ENCODE measurements at places on chromosomes 5 and 9.
A peak's percentile ranks its signal among the peaks of the same experiment; 100 is the strongest.

DNA sequence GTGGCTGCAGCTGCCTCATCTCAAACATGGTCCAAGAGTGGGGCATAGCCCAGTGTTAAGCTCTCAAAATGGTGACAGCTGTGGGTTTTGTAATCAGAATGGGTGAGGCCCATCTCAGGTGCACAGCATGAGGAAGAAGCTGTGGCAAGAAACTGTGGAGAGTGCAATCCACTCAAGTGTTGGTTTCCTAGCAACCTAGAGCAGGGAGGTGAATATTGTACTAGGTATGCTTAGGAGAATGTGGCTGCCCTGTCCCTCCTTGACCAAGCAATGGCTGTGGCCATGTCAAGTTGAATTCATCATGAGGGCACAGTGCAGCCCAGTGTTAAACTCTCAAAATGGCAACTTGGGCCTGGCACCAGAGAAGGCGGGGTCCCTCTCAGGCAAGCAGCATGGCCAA lies 160.5 kb upstream of the KCNN2 start:
- DNase-seq, result no peak

- DNase-seq, result no peak
Observed at GRCh38 chr5:1310118-1310517, 15.2 kb upstream of the TERT start.

DNA sequence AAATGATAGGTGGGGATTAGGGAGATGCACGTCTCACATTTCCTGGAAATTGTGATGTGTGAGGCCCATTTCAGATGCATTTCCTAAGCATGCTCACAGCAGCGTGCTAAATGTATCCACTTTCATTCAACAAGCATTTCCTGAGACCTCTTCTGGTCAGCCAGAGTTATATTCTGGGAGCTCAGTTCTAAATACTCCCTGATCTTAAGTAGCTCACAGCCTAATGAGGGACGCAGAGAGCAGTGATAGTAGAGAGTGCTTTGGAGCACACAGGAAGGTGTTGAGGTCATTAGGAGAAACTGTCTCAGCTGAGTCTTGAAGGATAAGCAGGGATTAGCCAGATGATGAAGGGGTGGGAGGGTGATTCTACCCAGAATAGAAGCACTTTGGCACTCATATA lies 46.2 kb upstream of the FSD1L start:
- DNase-seq, result peak; percentile 71

DNA sequence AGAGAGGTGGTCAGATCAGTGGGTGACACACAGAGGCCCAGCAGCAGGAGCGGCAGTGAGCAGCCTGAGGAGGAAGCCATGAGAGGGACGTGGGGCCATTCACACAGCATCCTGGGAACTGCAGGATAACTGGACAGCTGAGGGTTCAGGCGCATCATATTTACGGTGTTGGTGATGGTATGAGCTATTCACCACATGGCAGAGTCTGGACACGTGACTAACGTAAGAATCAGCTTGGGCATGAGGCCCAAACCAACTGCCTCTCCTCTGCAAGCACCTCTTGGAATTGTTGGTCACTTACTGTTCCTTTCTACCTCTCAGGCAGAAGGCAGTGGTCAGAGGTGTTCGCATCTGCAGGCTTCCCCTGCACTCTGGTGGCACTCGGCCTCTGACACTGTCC lies 141.1 kb downstream of the ENTREP1 start:
- peak; percentile 14 for DNase-seq

- no peak for DNase-seq
Observed at GRCh38 chr5:104088876-104089778, 526.5 kb upstream of the NUDT12 start.

DNA sequence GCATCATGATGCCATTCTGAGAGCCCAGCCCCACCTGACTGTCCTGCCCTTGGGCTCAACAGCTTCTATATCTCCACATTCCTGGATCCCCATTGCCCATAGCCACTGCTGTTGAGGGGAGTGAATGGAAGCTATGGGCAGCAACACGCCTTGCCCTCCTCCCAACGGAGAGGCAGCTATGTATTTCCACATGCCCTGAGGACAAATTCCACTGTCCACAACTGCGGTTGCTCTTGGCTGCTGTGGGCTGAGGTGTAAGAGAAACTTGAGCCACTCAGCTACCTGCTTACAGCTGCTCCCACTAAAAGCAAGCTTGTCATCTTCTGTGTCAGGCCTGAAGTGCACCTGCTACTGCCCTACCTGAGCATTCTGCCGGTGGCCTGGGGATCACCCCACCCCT lies 222.9 kb downstream of the PSAT1 start:
- DNase-seq, result no peak

GRCh38 chr5:176743136-176743861 lies 67.1 kb upstream of the UNC5A start:
- no peak for DNase-seq

- no peak for DNase-seq
Observed at GRCh38 chr5:43245724-43246385, 53.8 kb downstream of the NIM1K start.

DNA sequence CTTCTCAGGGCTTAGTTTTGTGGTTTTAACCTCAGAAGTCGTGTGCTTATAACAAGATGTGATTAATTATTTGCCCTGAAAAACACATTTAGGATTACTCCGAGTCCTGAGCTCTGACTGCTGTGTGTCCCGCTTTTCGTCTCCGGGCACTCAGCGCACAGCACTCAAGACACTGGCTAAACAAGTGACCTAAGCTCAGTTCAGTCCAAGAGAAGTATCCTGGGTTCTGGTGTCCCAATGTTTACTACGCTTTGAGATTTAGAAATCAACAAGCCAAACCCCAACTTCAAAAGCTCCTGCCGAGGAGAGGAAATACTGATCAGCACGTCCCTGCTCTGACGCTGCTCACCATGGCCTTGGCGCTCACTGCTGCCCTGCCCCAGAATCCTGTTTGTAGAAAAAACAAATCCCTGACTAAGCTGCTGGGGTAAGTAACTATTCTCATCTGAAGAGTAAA lies 53.2 kb downstream of the IPPK start:
- no peak for DNase-seq

DNA sequence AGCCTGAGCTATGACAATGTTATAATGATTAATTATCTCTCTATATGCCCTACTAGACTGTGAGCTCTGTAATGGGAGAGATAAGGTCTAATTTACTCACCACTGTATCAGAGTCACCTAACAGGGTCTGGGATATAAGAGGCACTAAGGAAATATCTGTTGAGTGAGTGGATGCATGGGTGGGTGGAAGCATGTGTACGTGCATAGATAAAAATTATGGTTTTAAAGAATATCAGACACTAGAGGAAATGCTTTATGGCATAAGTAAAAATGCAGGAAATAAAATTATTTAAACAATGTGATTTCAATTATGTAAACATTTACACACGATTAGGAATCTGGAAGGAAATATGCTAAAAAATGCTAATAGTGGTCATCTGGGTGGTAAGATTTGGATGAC lies 137.8 kb downstream of the SPOCK1 start:
- peak; percentile 66 for DNase-seq

- no peak for DNase-seq
Observed at GRCh38 chr5:154349626-154350264, 96.1 kb upstream of the SAP30L start.

- no peak for DNase-seq
Observed at GRCh38 chr9:1327467-1327866, 277.3 kb downstream of the DMRT2 start.

DNA sequence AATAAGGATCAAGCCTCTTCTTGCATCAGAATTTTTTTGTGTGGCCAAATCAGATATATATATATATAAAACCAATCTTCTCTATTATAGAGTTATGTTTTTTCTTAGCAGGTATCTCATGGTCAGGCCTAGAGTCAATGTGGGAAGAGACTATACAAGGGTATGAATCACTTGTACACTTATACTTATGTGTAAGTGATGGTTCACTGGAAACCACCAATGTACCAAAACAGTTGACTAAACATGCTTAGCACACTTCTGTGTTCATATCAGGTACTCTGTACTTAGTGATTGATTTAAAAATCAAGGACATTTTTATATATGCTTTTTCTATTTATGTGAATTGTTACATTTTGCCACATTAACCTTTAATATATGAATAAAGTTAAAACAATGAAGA lies 92.6 kb downstream of the CWC27 start:
- DNase-seq, result no peak

DNA sequence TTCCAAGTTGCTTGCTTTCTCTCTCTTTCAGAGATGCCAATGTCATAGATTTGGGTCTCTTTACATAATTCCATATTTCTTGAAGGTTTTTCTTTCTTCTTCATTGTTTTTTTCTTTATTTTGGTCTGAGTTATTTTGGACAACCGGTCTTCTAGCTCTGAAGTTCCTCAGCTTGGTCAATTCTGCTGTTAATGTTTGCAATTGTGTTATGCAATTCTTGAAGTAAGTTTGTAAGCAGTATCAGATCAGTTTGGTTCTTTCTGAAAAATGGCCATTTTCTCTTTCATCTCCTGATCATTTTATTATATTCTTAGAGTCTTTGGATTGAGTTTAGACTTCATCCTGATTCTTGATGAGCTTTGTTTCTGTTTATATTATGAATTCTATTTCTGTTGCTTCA lies 16.4 kb upstream of the PRDM9 start:
- DNase-seq, result no peak

GRCh38 chr5:176296-176823 lies 14.9 kb upstream of the LRRC14B start:
- no peak for DNase-seq

- peak; percentile 56 for DNase-seq
Observed at GRCh38 chr5:149455889-149456409, 76.9 kb upstream of the IL17B start.

DNA sequence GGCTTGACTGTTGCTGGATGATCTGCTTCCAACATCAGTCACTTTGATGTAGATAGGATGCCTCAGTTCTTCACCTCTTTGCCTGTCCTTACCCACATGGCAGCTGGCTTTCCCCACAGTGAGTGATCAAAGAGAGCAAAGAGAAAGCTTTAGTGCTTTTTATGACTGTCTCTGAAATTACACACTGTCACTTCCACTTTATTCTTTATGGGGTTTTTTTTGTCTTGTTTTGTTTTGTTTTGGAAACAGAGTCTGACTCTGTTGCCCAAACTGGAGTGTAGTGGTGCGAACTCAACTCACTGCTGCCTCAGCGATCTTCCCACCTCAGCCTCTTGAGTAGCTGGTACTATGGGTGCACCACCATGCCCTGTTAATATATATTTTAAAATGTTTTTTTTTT lies 32.4 kb upstream of the C5orf24 start:
- no peak for DNase-seq

DNA sequence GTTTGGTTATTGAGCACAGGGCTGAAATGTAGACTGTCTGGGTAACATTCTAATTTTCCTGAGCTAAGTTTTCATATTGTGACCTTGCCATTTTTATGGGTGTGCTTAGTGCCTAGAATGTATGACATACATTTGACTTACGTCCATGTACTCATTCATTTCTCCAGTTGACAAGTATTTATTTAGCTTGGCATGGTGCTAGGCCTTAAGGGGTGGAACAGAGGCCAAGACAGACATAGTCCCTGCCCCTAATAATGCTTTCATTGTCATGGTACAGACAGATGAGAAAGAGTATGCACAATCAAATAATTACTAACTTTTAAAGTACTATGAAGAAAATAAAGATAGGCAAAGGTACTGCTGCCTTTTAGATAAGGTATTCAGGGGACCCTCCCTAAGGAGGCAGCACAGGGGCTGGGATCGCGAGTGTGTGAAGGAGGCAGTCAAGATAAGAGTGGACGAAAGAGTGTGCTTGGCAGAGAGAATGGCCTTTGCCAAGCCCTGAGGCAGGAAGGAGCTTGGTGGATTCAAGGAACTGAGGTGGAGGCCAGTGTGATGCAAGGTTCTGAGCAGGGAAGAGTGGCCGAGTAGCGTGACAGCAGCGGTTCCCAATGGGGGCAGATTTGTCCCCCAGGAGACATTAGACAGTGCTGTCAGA lies 128.0 kb downstream of the PIP5K1B start:
- DNase-seq, result no peak

- no peak for DNase-seq
Observed at GRCh38 chr9:71937070-71937625, 25.7 kb downstream of the C9orf85 start.

- DNase-seq, result peak; percentile 70
Observed at GRCh38 chr5:89338935-89339334, 456.0 kb upstream of the MEF2C start.

DNA sequence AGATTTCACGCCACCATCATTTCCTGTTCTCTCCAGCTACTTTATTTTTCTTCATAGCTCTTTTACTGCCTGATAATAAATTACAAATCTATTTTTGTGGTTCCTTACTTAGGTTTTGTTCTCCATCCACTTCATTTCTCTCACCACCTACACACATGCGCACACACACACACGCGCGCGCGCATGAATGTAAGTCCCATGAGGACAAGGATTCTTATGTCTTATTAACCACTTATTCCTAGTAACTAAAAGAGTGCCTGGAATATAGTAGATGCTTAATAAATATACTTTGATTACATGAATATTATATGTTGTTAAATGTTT lies 116.5 kb downstream of the TRPM6 start:
- no peak for DNase-seq

DNA sequence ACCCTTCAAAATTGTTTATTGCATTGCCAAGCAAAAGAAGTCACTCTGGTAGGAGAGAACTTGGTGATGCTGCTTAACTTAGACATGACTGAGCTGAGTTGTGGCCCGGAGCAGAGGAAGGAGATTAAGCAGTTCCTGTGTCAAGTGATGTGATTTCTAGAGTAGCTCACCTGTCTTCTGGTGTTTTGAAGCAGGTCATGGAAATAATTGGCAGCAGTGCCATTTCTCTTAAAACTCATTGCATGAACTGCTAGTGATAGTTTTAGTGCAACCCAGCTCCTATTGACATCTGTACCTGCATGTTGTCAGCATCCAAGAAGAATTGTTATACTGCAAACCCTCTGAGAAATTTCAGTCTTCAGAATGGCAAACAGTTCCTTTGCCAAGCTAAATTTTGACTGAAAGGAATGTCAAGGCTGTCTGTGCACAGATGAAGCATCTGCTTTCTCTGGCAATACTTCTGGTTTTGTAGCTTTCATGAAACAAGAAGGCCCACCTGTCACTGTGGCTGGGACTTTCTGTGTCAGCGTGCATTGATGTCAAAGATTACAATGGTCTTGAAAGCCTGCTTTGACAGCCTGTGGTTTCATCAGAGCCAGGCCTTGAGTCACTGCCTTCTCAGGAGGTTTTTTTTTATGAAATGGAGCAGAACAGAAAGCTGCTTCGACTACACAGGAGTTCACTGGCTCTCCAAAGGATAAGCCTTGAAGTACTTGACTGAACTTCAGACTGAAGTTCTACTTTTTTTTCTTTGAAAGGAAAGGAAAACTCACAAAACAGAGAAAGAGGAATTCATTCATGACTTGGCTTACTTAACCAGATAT lies 90.6 kb downstream of the RALGPS1 start:
- DNase-seq, result peak; percentile 51
